ENCODE measurements at places on chromosomes 1 and 21.

DNA sequence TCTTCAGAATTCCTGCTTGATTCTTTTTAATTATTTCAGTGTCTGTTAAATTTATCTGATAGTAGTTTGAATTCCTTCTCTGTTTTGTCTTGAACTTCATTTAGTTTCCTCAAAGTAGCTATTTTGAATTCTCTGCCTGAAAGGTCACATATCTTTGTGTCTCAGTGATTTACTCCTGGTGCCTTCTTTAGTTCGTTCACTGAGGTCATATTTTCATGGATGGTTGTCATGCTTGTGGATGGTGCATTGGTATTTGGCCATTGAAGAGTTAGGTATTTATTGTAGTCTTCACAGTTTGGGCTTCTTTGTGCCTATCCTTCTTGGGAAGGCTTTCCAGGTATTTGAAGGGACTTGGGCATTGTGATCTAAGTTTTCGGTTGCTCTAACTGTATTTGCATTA lies 267.9 kb downstream of the HHAT start:
- DNase-seq: no peak

DNA sequence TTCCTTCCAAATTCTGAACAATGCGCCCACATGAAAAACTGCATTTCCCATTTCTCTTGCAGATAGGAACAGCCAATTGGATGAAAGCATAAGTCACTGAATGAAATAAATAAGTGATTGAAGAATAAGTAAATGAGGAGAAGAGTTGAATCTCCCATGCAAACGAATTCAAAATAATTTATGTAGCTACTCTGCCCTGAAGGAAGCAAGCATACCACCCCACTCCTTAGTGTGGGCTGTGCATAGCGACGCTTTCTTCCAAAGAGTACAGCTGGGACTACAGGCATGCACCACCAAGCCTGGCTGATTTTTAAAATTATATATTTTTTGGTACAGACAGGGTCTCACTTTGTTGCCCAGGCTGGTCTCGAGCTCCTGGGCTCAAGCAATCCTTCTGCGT lies 16.5 kb upstream of the RIMKLA start:
- DNase-seq: no peak

- DNase-seq: no peak
Measured at GRCh38 chr1:23159963-23160877, 8.4 kb downstream of the LUZP1 start.

GRCh38 chr1:171110621-171111326 lies 20.1 kb downstream of the FMO3 start:
- no peak for DNase-seq
